Mesothelial cell of epicardium (in vitro differentiated cells): ENCODE measurements at places on chromosomes 6 and 20.

DNA sequence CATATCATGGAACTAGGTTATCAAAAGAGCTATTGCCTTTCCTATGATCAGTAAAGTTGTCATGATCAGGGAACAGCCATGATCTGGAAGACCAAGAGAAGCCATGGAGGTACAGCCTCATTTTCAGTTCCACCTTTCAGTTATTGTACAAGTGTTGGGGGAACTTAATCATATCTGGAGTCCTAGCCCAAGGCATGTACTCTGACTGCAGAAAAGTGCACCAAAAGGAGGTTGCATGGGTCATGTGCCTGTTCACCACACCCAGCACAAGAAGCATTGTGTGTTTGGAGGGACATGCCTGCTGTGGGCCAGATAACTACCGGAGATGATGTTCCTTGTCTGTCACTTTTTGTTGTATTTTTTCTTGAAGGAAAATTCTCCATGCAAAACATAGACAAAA, 185.8 kb upstream of the MAN1A1 start:
- DNase-seq: no peak

GRCh38 chr20:24382743-24383142, 86.7 kb upstream of the SYNDIG1 start:
- no peak for DNase-seq

DNA sequence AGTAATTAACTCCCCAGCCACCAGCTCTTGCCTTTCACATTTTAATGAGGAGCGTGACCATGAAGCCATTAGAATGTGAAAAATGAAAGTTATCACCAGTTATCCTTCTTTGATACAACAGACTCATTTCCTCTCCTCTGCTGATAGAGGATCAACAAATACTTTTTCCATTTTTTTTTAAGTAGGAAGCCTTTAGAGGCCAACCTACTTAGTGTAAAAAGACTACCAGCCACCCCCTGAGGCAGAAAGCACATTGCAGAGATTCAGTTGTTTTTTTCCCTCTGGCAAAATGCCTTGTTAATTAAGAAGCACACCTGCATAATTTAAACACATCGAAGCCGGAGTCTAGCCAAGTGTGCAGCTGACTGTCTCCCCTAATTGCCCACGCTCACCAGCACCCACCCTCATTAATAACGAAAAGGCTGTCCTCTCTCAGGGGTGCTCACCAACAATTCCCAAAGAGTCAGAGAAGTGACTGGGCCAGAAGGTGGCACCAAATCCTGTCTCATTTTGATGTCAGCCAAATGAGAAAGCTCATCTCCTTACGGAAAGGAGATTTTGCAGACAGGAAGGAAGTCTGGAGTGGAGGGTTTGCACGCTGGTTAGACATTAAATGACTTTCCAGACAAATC, 60.9 kb upstream of the MC3R start:
- no peak for DNase-seq

GRCh38 chr6:4896401-4896800, 107.4 kb downstream of the RPP40 start:
- DNase-seq: no peak
